GM12878 (cell line): ENCODE measurements at places on chromosomes 11 and 22. TPM values are rescaled to one million over a fixed set of nuclear protein-coding genes. Genes with fewer than 3 reads are reported as not detected.

Gene OR4A47
- polyA plus RNA-seq, result not detected in 2 replicates

Gene OR10D3
- polyA plus RNA-seq, result not detected in 2 replicates

Gene ANGPTL5
- not detected in 2 replicates for polyA plus RNA-seq

- H3K36me3 ChIP-seq, result peaks cover 2% of the 10 kb centered on the region
- no peaks in the 10 kb centered on the region for H3K27me3 ChIP-seq
- H3K4me3 ChIP-seq, result peak overlapping the region; percentile 29; the same call in 1 of the 2 replicates
Measured at GRCh38 chr11:47523490-47524225, 29.3 kb downstream of the CELF1 start.

DNA sequence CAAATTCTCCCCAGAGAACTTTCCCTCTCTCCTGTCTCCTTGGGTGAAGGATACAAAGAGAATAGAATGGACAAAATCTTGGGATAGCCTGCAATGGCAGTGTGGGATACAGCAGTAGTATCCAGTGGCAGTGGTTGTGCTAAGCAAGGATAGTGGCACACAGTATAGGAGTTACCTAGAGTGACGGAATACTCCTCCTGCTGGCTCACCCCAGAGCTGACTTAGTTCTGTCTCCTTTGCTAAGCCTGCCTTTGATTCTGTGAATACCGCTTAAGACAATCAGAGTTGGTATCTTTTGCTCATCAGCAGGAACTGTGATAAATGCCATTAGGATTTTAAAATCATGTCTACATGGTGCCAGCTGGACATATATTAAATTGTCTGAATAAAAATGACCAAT lies 404.3 kb downstream of the JRKL start:
- H3K36me3 ChIP-seq, result no peaks in the 10 kb centered on the region
- no peak overlapping the region for H3K27ac ChIP-seq
- no peak overlapping the region for H3K4me3 ChIP-seq

- no peak for DNase-seq
- H3K4me3 ChIP-seq, result no peak overlapping the region
- H3K4me1 ChIP-seq, result peaks cover 25% of the 10 kb centered on the region
Measured at GRCh38 chr11:100705447-100705846, 18.4 kb downstream of the ARHGAP42 start.

DNA sequence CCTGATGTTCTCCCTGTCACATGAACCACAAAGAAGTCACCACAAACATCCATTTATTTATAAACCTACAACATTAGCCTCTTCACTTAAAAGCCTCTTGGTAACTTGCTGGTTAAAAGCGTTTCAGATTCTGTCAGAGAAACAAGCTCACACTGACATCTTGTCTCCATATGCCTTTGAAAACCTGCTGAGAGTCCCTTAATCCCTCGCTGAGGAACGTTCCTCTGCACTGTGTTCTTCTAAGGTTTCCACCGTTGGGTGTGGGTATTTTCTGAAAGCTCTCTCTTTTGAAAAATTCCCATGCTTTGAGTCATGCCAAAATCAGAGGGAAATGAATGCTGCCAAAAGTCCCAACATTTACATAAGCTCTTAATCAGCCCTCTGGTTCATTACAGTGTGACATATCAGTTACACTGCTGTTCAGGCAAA lies 149.8 kb downstream of the CCDC34 start:
- no peak overlapping the region for H3K4me3 ChIP-seq
- H3K36me3 ChIP-seq, result no peaks in the 10 kb centered on the region
- no peaks in the 10 kb centered on the region for H3K27me3 ChIP-seq
- no peaks in the 10 kb centered on the region for H3K4me1 ChIP-seq
- no peak overlapping the region for H3K27ac ChIP-seq
- DNase-seq, result peak; percentile 17

DNA sequence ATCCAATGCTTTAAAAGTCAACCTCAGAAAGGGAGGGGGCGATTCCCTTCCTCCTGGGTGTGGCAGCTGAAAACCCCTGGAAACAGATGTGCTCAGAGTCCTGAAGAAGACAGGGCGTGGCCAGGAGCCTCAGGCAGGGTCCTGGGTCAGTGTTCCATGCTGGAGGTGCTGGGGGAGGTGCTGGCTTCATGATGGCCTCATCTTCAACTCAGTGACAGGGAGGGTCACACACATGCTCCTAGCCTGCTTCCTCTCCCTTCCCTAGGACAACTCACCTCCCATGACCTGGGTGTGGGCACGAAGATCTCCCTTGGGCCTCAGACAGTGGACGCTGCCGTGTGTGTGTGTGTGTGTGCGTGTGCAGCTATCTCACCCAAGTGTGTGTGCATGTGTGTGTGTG lies 245.6 kb upstream of the B3GAT1 start:
- H3K4me1 ChIP-seq, result no peaks in the 10 kb centered on the region
- DNase-seq, result no peak
- H3K36me3 ChIP-seq, result no peaks in the 10 kb centered on the region
- H3K27ac ChIP-seq, result no peak overlapping the region
- H3K27me3 ChIP-seq, result no peaks in the 10 kb centered on the region

GRCh38 chr11:33753304-33753967 lies 17.2 kb upstream of the CD59 start:
- H3K27ac ChIP-seq, result 0 out of 2 replicates have a peak overlapping the region, but pooled peaks have one; percentile 29
- peaks cover 14% of the 10 kb centered on the region; the same call in 1 of the 2 replicates for H3K36me3 ChIP-seq
- 0 out of 2 replicates have a peak overlapping the region, but pooled peaks have one; percentile 20 for H3K4me3 ChIP-seq
- DNase-seq, result peak; percentile 70
- peaks cover 12% of the 10 kb centered on the region for H3K4me1 ChIP-seq

DNA sequence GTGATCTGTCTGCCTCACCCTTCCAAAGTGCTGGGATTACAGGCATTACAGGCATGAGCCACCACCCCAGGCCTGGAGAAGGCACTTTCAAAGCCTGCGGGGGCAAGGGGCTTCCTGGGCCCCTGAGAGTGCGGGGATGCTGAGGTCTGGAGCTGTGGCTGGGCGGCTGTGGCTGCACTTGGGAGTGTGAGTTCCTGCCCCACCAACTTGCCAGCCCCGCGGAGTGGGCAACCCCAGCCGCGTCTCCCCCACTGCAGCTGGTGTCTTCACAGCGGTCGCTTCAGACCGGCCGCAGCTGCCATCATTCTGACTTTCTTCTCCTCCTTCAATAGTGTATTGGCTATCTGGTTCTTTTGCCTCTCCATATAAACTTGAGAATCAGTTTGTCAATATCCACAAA lies 10.7 kb upstream of the MAP6 start:
- H3K27me3 ChIP-seq, result no peaks in the 10 kb centered on the region
- no peaks in the 10 kb centered on the region for H3K36me3 ChIP-seq
- DNase-seq, result no peak
- H3K4me1 ChIP-seq, result peaks cover 8% of the 10 kb centered on the region

DNA sequence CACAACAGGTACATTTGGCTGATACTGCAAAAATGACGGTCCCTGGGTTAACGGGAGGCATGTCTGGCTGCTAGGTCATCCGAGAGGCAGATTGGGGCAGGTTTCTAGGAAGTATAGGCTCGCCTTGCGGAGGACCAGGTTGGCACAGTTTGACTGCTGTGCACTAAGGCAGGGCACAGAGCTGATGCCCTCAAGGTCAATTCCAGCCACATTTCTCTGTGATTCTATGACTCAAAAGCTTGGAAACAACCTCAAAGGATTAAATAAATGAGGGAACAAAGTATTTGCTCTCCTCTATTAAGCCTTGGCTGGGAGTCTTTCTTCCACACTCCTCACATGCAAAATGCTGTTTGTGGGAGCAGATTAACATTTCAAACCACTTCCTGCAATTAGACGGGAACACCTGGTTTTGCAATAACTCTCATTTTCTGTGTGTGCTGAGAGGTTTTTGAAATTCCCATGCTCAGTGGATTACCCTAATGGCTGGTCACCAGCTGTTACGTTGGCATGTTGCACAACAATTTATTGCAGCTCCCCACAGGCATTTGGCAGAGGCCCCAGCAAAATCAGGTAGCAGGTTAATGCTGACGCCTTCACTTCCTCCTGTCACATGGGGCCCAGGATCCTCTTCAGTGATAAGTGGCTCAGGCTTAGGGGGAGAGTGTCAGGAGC lies 61.0 kb upstream of the PLET1 start:
- H3K36me3 ChIP-seq, result no peaks in the 10 kb centered on the region
- H3K4me3 ChIP-seq, result no peak overlapping the region
- peak; percentile 47 for DNase-seq
- H3K4me1 ChIP-seq, result no peaks in the 10 kb centered on the region
- no peak overlapping the region for H3K27ac ChIP-seq

- H3K4me1 ChIP-seq, result peaks cover 11% of the 10 kb centered on the region
- H3K27ac ChIP-seq, result peak overlapping the region; percentile 98
- DNase-seq, result no peak
Measured at GRCh38 chr22:23787910-23788309, 1.1 kb downstream of the SMARCB1 start.

GRCh38 chr11:36237391-36237790 lies 51.8 kb downstream of the COMMD9 start:
- H3K27ac ChIP-seq, result no peak overlapping the region
- DNase-seq, result no peak
- H3K27me3 ChIP-seq, result no peaks in the 10 kb centered on the region
- no peaks in the 10 kb centered on the region for H3K4me1 ChIP-seq

GRCh38 chr11:32831221-32831620 lies 1.5 kb downstream of the PRRG4 start:
- no peak overlapping the region for H3K4me3 ChIP-seq
- no peaks in the 10 kb centered on the region for H3K27me3 ChIP-seq
- no peak for DNase-seq
- H3K4me1 ChIP-seq, result no peaks in the 10 kb centered on the region; the same call in 1 of the 2 replicates
- no peak overlapping the region for H3K27ac ChIP-seq
- no peaks in the 10 kb centered on the region for H3K36me3 ChIP-seq

DNA sequence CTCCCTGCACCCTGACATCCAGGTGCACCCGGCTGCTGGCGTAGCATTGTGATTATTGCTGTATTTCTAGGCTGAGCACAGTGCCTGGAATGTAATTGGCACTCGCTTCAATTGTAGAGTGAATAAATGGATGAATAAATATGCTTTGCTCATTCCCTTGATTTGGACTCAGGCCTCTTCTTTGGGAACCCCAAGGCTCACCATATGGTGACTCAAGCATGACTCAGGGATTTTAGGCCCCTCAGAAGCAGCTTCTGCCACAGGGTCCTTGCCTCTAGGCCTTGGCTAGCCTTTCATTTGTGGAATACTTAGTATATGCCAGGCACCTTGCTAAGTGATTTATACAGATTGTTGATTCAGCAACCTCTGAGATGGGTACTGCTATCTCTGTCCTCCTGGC lies 78.9 kb downstream of the GRIK4 start:
- no peaks in the 10 kb centered on the region for H3K27me3 ChIP-seq
- H3K27ac ChIP-seq, result no peak overlapping the region
- H3K36me3 ChIP-seq, result no peaks in the 10 kb centered on the region
- no peak for DNase-seq

- H3K27me3 ChIP-seq, result no peaks in the 10 kb centered on the region
- no peaks in the 10 kb centered on the region for H3K4me1 ChIP-seq
- H3K36me3 ChIP-seq, result peaks cover 12% of the 10 kb centered on the region
- DNase-seq, result no peak
- H3K4me3 ChIP-seq, result no peak overlapping the region
Measured at GRCh38 chr22:31899669-31900068, 44.7 kb upstream of the YWHAH start.

DNA sequence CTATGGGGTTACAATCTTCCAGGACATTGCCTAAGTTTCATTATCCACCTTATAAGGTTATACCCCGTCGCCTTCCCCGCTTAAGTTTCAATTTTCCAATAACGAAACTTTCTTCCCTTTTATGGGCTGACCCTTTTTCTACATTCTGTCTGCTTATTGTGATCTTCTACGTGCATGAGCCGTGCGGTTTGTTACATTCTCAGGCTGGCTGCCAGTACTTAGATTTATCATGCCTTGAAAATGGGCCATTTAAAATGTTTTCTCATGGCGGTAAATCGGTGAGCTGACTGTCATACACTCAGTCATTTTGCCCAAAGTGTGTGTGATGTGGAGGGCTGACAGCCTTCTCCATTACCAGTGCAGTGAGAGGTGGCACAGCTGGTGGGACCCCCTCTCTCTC lies 23.3 kb downstream of the DGCR6L start:
- H3K4me1 ChIP-seq, result no peaks in the 10 kb centered on the region
- no peak overlapping the region for H3K27ac ChIP-seq
- H3K27me3 ChIP-seq, result no peaks in the 10 kb centered on the region; the same call in 1 of the 2 replicates
- DNase-seq, result no peak
- H3K4me3 ChIP-seq, result no peak overlapping the region

DNA sequence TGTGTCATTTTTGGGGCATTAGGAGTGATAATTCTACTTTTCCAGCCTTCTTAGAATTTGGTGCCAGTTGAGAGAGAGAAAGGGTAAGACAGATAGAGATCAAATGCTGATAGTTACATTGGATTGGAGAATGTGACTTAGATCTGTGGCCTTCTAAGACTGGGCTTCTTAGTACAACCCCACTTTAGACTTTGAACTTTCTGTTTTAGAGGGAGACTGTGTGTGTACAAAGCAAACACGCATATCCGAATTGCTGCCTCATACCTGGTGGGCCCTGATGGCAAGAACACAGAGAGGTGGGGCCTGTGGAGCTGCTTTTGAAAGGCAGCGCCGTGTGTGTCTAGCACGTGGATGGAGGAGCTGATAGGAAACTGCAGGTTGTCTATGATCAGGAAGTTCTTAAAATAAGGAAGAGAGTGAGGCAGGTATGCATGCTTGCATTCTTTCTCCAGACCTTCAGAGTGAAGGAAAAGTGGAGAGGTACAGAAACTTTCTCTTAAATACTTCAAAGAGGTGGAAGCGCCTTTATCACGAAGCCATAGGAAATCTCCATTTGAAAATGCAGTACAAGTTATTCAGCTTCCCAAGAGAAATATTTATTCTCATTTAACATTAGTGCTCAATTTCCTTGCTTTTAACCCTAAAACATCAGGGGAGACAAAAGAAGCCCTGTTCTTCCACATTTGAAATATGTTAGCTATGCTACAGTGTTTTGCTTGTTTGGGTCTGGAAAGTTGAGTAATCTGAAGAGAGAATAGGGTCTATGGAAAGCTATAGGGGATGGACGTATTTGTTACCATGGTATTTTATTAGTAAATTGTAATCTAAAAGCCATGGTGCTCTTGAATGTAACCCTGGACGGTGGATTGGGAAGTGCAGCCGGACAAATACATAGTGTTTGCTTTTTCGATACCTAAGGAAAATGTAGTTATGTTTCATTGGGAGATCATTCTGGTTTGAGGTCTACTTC lies 13.7 kb downstream of the PDHX start:
- no peaks in the 10 kb centered on the region for H3K36me3 ChIP-seq
- no peak overlapping the region for H3K27ac ChIP-seq

DNA sequence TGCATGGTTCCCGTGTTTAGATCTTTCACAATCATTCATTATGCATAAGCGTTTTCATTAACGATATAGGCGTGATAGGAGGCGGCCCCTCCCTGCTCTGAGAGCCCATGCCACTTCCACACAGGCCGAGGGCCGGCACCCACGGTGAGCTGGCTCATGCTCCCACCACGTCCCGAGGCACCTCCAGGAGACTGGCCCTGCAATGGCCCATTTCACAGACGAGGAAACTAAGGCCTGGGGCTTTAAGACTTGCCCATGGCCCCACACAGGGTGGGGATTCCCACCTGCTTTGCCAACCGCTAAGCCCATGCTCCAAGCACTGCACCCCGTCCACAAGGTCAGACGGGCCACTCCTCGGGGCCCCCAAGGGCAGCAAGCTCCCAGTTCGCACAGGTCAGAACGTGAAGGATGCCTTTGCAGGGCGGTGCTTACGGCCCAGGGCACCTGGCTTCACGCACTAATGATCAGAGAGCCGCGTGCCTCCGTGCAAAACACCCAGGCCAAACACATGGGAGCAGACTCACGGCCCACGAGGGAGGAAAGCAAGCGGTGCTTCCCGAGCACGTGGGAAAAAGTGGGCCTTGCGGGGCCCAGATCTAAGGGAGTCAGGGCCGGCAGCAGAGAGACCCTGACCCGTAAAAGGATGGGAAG lies 8.3 kb downstream of the OSBPL5 start:
- H3K4me3 ChIP-seq, result no peak overlapping the region
- H3K36me3 ChIP-seq, result no peaks in the 10 kb centered on the region
- H3K4me1 ChIP-seq, result no peaks in the 10 kb centered on the region
- no peak overlapping the region for H3K27ac ChIP-seq
- no peaks in the 10 kb centered on the region; the same call in none of the 2 replicates for H3K27me3 ChIP-seq
- DNase-seq, result no peak

GRCh38 chr22:33519071-33519973 lies 401.0 kb downstream of the LARGE1 start:
- no peaks in the 10 kb centered on the region for H3K27me3 ChIP-seq
- H3K36me3 ChIP-seq, result no peaks in the 10 kb centered on the region
- peaks cover 27% of the 10 kb centered on the region for H3K4me1 ChIP-seq
- no peak overlapping the region for H3K4me3 ChIP-seq
